ENCODE measurements at places on chromosomes 11 and 22.
A peak's percentile ranks its signal among the peaks of the same experiment; 100 is the strongest.

DNA sequence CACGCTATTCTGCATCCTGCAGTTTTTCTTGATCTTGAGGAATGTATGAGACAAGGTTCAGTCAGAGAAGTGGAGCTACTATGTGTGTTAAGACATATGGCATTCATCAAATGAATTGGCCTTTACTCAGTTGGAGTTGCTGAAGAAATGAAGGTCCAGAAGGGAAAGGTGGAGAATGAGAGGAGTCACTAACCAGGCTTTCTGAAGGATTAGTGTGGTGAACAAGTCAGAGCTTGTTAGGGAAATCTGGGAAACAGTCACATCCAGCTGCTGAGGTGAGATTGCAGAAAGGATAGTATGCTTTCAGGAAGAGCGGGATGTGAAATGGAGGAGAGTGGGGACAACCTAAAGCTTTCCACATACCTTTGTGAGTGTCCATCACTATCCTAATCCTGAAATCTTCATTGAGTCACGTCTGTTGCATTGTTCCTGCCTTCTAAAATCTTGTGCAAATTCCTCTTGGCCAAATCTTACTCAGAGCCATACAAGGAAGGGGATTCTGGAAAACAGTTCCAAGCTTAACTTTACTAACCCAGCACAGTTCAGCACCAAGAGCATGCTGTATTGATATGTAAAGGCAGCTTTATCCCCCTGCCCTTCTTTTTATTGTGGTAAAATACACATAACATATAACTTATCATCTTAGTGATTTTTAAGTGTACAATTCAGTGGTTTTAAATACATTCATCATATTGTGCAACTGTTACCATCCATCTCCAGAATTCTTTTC lies 11.4 kb upstream of the PITPNB start:
- DNase-seq: no peak

DNA sequence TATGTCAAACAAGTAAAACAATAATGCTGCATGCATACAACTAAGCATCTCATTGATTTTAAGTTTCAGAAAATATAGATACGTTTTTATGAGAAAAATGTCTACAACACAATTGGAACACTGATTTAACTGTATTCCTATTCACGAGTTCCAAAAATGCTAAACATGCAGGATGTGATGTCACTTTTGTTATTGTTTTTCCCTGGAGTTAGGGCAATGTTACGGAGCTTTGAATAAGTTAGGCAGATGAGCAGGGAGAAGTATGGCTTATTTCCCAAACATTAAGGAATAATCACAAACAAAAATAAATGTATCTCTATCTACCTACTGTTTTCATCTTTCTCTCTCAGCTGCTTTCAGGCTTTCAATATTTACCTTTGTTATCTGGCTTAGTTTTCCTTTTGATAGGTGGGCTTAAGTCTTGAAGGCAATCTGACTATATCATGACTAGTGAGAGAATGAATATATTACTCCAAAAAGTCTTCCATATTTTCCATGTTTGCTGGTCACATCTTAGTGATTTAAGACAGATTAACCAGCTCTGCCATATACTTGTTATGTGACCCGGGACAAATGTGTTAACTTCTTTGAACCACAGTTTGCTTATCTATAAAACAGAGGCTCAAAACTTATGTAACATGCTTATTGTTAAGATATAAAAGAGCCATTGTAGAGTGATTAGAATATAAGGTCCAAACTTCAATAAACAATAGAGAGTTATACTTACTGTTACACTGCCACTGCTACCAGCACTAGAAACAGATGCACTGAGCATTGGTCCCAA lies 854.4 kb upstream of the CCDC90B start:
- DNase-seq: no peak

- DNase-seq: no peak
Measured at GRCh38 chr11:117255966-117256365, 23.5 kb downstream of the RNF214 start.

DNA sequence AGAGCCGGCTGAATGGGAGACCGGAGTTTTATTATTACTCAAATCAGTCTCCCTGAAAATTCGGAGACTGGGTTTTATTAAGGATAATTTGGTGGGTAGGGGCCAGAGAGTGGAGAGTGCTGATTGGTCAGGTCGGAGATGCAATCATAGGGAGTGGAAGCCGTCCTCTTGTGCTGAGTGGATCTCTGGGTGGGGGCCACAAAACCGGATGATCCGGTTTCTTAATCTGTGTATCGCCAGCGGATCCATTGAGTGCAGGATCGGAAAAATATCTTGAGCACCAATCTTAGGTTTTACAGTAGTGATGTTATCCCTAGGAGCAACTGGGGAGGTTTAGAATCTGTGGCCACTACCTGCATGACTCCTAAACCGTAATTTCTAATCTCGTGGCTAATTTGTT lies 886 bp upstream of the NIPSNAP1 start:
- DNase-seq: no peak

- DNase-seq: no peak
Measured at GRCh38 chr11:11390068-11390771, 37.2 kb upstream of the CSNK2A3 start.

DNA sequence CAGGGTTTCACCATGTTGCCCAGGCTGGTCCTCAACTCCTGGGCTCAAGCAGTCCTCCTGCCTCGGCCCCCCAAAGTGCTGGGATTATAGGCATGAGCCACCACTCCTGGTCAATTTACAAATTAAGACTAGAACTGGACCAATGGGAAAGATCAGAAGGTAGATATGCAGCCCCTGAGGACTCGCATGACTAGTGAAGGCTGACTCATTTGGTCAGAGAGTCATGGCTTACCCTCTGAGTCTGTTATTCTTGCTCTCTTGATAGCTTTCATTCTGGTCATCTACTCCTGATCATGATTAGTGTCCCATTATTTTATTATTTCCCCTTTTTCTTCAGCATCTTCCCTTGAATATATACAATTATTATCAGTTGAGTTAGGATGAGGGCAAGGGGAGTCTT lies 2.7 kb upstream of the LDHAL6A start:
- no peak for DNase-seq

- DNase-seq: no peak
Measured at GRCh38 chr11:109739379-109739778, 317.4 kb downstream of the C11orf87 start.

DNA sequence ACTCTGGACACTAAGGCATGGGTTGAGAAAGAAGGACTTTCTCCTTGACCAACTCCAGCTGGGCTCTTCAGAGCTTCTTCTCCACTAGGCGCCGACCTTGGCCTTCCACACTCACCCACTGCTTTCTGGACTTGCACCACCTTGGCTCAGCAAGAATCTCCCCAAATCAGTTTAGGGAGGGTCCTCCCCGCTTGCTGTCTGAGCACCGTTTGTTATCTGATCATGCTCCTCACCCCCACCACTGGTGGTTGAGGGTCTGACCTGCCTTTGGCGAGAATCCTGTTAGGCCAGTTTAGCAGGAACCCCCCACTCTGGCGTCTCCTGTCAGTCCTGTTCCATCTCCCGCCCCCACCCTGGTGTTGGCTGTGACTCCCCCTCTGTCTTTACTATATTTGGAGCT lies 10.4 kb downstream of the APOL2 start:
- DNase-seq: no peak

DNA sequence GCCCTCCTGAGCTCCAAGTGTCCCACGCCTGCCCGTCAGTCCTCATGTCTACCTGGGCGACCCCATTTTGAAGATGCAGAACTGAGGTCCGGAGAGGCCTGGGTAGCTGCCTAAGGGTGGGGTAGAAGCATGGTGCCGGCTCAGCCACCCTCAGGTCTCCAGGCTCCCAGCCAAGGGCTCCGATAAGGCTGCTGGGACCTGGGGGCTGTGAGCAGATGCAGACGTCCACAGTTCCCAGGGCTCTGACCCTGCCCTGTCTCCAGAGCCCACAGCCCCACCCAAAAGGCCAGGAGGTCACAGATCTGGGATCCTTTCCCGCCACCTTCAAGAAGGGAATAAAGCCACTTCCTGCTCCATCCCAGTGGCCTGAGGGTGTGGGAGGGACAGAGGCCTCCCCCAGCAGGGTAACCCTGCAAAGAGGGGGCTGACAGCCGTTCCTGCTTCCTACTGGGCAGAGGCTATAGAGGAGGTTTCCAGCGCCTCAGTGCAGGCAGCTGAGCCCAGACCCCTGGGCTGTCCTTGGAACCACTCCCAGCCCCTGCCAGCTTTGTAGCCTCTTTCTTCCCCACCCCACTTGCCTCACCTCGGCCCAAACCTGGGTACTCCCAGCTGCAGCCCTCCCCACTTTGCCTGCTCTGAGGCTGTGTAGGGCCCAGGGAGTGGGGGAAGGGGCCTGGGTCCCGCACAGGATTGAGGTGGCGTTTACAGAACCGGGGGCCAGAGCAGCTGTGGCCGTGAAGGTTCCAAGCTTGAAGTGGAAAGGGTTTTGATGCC lies 85.5 kb downstream of the CDKN1C start:
- no peak for DNase-seq

GRCh38 chr11:1049911-1050580 lies 13.5 kb upstream of the MUC6 start:
- DNase-seq: no peak

DNA sequence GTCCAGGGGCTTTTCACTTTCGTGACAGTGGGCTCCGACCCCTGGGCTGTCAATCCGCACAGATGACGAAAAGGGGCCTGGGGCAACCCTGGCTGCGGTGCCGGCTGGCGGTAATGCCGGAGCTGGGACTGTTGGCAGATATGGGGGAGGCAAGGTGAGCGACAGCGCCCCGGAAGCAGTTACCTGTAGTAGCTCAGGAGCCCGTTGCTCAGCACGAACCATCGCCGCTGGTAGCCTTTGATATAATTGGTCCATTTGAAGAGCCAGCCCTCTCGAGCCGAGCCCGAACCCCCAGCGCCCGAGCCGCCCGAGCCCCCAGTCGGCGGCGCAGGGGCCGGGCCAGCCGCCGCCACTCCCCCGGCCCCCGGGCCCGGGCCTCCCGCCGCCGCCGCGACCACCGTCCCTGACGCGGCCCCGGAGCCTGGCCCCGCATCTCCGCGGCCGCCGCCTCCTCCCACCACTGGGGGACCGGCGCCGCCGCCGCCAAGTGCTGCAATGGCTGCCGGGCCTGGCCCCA lies 396 bp downstream of the OSBP start:
- peak; percentile 32 for DNase-seq

DNA sequence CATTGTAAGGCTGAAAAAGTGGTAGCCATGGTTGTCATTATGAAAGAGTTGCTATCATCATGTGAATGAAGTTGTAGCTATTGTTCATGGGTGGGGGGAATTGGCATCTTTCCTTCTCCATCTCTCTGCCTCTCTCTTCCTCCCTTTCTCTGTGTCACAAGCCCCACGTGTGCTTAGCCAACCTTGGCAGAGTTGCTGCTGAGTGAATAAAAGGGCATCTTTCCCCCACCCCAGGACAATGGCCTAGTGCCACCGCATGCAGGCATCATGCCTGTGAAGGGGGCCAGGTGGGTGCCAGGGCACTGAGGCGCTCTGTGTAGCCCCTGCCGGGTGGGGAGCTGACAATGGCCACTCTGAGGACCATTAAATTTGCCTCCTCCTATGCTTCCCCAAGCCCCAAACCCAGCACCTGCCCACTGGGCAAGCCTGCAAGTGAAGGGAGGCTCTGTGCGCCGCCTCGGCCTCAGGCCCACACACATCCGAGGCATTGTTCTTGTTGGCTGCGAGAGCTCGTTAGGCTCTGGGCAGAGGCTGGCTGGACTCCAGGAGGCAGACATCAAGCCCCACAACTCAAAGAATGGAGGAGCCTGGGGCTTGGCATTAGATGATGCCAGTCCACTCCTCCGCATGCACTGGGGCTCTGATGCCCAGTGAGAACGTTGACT lies 103.9 kb downstream of the SEZ6L start:
- DNase-seq: no peak

DNA sequence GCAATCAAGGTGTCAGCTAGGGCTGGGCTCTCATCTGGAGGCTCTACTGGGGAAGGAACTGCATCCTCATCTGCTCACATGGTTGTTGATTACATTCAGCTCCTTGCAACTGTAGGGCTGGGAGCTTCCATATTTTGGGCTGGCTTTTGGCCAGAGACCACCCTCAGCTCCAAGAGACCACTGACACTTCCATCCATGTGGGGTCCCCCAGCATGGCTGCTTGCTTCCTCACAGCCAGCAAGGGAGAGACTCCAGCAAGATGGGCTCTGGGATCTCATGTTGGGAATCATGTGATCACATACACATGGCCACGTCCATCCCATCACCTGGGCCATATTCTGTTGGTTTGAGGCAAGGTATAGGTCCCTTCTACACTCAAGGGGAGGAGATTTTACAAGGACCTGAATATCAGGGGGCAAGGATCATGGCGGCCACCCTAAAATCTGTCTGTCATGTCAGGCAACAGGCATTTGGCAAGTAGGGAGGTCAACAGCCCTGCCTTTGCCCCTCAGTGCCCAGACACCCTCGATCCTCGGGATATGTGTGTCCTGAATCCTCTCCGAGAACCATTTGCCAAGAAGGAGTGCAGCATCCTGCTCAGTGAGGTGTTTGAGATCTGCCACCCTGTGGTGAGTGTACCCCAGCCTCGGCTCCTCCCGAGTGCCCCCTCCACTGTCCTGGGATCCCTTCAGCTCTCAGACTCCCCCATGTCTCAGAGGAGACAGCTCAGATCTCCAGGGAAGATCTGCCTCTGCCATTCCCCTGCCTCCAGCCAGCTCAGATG lies 48.7 kb downstream of the OTOG start:
- DNase-seq: no peak

- no peak for DNase-seq
Measured at GRCh38 chr11:11536650-11537049, 85.2 kb downstream of the GALNT18 start.

DNA sequence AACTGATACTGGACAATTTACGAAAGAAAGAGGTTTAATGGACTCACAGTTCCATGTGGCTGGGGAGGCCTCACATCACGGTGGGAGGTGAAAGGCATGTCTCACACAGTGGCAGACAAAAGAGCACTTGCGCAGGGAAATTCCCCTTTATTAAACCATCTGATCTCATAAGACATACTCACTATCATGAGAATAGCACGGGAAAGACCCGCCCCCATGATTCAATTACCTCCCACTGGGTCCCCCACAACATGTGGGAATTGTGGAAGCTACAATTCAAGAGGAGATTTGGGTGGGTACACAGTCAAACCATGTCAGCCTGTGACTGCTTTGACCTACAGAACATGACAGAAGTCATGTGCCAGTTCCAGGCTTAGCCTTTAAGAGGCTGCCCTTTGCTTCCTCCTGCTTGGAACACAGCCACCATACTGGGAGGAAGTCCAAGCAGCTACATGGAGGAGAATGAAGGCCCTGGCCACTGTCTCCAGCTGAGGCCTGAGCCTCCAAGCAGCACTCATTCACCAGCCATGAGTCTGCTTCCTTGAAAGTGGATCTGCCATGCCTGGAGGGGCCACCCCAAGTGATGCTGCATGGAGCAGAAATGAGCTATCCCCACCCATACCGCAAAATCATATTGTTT lies 10.9 kb upstream of the GAL start:
- DNase-seq: no peak

DNA sequence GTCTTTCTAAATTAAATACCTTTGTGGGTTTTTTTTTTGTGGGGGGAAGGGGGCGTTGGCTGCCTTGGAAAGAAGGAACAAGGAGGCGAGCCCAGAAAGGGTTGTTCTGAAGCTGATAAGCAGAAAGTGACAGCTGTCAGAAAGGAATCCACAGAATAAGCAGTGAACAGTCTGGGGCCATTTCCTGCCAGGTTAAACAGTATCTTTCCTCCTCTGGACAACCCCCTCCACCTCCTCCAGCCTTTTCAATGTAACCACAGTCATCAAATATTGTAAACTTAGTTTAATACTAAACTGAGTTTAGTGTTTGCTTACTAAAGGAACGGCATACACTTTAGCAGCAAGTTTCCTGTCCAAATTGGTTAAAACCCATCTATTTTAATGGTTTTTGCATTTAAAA lies 271.2 kb upstream of the SYN3 start:
- no peak for DNase-seq

Measured in stimulated activated CD8-positive, alpha-beta memory T cell treated with anti-CD3 and anti-CD28 coated beads, Interleukin-7, amount 100 ng/mL, for 1 hour (primary cell).